ENCODE measurements at places on chromosomes 6 and 20.

DNA sequence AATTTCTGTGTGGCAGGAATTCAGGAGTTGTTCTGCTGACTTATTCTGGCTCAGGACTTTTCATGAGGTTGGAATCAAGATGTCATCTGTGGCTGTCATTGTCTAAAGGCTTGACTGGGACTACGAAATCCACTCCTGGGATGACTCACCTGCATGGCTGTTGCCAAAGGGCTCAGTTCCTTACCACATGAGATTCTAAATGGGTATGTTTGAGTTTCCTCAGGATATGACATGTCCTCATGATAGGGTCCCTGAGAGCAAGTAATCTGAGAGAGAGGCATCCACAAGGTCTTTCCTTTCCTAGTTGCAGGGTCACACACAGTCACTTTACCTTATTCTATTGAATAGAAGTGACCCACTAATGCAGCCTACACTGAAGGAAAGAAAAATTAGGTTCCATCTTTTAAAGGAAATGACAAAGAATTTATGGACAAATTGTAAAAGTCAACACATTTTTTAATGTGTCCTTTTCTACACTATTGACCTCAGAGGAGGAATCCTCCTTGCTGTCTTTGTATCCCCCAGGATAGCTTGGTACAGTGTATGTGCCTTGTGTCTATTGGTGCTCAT, 1025.0 kb upstream of the GJE1 start:
- no peak for DNase-seq

DNA sequence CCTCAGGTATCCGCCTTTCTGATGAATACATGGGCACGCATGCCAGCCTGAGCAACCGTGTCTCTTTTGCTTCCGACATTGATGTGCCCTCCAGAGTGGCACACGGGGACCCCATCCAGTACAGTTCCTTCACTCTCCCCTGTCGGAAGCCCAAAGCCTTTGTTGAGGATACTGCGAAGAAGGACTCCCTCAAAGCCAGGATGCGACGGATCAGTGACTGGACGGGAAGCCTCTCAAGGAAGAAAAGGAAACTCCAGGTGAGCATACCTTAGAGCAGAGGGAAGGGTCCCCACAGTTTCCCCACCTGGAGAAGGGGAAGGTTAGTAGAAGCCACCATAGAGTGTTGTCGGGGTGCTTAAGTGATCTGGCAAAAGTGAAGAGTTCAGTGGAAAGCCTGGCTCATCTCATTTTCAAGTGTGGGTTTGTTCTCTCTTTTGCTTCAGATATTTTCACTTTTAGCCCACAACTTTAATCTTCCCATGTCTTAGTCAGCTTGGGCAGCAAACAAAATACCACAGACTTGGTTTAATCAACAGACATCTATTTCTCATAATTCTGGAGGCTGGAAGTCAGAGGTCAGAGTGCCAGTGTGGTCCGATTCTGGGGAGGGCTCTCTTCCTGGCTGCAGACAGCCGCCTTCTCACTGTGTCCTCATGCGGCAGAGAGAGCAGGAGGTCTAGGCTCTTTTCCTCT, 133.5 kb upstream of the CLDN20 start:
- DNase-seq = no peak

GRCh38 chr20:50346374-50347283, 156.0 kb downstream of the CEBPB start:
- no peak for DNase-seq

- DNase-seq = no peak
Observed at GRCh38 chr6:126914801-126915200, 203.7 kb upstream of the RSPO3 start.

DNA sequence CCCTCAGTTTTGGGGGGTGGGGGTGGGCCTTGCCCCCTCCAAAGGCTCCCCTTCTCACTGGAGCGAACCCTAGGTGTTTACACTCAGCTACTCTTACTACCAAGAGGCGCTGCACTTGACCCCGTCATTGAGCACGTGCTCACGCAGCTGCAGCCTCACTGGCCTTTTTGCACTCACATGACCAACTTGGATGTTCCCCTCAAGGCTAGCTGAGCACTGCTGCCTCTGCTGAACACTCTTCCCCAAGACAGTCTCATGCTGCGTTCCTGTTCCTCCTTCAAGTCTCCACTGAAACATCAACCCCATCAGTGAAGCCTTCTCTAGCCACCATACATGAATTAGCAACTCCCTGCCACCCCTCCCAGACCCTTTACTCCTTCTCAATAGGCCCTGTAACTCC, 4.0 kb downstream of the SOD2 start:
- DNase-seq = no peak

GRCh38 chr6:12258591-12259075, 31.5 kb upstream of the EDN1 start:
- no peak for DNase-seq

- no peak for DNase-seq
Observed at GRCh38 chr6:43014434-43014909, 423 bp downstream of the KLHDC3 start.

- no peak for DNase-seq
Observed at GRCh38 chr6:34819571-34820480, 27.9 kb downstream of the BLTP3A start.

DNA sequence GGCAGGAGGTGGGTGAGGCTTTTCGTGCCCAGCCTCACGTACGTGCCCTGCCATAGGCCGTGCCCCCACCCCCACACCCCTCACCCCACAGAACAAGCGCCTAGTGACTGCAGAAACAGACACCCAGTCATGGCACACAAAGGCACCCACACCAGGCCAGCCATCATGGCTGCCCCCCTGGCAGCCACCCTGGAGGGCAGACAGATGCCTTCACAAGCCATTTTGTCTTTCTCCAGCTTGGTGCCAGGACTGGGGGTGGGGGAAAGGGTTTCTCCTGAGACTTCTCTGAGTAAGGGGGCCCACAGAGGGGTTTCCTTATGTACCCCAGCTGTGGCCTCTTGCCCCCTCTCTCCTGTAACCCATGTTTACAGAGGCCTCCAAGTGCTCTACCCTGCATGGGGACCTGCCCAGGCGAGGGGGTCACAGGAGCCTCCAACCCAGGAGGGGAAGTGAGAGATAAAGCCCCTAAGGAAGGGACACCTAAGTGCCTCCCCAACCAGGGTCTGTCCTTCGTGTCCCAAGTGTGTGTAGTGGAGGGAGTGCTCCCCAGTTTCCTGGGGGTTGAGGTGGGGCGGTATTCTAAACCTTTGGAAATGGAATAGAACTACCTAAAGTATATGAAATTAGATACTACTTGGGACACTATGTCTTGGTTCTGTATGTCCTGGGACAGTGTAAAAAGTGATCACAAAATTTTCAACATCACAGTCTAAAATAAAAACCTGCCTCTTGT, 49.9 kb downstream of the MRPL14 start:
- DNase-seq = no peak

DNA sequence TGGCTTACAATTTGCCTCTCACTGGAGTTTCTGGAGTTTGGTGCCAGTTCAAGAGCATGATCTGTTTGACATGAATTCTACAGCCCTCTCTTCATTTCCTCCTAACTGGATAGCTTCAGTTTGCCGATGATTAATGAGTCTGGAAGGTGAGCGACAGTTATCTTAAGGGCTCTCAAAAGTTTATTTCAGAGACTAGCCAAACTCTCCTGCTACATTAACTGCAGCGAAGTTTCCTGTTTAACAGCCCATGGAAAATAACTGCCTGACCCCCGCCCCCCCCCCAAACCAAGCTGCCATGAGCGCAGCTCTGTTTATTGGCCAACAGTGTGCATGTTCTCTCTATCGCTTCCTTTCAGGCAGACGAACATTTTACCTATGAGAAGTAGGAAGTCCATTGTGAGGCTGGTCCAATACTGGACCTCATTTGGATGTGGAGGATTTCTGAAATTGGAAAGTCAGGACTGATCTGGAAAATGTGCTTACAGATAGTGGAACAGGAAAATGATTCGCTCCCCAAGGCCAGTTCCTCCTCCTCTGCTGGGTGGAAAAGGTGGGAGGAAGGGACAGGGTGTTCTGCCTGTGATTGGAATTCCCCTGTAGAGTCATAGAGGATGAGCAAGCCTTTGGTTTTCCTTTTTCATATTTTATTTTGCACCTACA, 522.2 kb upstream of the JAG1 start:
- DNase-seq = no peak

- no peak for DNase-seq
Observed at GRCh38 chr6:169838346-169839028, 87.1 kb downstream of the ERMARD start.
